ENCODE measurements at places on chromosomes 16 and 17. TPM values are rescaled to one million over a fixed set of nuclear protein-coding genes. Genes with fewer than 3 reads are reported as not detected.

ZACN gene
- total RNA-seq, result not detected

KLHL11 gene
- 3.5 TPM for total RNA-seq

ANKRD40CL gene
- total RNA-seq, result not detected

OR3A3 gene
- total RNA-seq, result not detected

LGALS9C gene
- not detected for total RNA-seq

LGALS9B gene
- not detected for total RNA-seq

ZNF469 gene
- total RNA-seq, result 0.74 TPM

KCNH6 gene
- not detected for total RNA-seq

CSF3 gene
- not detected for total RNA-seq

Data from left ventricle myocardium inferior (tissue), 1 donor.